CD8-positive, alpha-beta T cell (primary cell): ENCODE measurements at places on chromosomes 3 and 15. TPM values are rescaled to one million over a fixed set of nuclear protein-coding genes. Genes with fewer than 3 reads are reported as not detected.

DNA sequence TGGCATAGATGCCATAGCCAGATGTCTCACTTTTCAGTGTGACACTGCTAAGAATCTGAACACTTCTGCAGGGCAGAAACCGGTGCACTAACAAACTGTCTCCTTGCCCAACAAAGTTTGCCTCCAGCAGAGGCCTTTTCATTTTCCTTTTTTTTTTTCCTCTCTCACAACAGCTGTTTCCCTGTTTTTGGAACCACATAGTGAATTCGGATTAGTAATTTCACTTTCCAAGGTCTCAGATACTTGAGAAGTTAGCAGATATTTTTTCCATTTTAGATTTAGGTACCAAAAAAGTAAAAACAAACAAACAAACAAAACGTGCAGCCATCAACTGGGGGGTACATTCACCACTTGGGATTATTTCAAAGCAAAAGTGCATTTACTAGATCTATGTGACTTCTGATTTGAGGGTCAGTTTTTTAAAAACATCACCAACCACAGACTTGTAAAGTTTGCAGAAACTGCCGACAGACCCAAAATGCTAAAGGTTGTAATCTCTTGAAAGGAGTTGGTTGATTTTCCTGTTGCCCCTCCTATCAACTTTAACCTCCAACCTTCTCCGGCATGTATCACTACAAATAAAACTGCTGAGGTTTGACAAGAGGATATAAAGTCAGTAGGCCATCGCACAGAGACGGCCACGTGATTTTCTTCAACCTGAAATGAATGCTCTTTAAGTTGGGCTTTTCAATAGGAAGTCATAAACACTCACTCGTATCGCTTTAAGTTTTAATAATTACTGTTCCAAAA lies 169.1 kb downstream of the CDIN1 start:
- DNase-seq, result no peak

GRCh38 chr3:67386451-67386850 lies 268.0 kb downstream of the SUCLG2 start:
- DNase-seq, result peak; percentile 24

- no peak for DNase-seq
Measured at GRCh38 chr15:88178631-88179030, 77.9 kb downstream of the NTRK3 start.

DNA sequence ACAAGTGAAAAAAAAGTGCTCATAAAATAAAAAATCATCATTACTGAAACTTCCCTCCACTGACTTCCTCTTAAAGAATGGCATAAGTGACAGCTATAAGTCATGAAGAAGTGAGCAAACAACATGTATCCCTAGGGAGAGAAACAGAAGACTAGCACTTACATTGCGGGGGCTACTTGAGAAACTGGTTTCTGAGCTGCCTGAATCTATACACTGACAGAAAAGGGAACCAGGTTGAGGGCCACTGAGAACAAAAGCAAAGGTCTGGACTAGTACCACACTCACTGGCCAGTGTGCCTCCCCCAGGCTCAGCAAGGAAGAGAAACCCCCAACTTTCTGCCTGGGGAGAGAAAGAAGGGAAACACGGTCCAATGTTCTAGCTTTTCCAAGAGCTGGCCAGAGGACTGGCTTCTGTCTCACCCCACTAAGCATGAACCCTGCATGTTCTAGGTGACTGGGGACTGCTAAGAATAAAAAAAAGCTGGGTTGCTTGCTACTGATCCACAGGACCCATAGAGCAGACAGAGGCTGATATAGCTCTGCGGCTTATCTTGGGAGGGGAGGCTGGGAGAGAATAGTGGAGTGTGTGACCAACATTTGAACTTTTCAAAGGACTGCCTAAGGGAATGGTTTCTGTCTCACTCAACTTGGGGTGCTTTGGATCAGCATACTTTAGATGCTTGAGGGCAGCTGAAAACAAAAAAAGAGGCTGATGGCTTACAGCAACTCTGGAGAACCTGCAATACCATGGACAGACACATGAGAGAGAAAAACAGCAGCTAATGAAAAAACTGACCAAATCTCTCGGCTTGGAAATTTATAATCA lies 8.1 kb downstream of the RAD18 start:
- no peak for DNase-seq

- peak; percentile 7 for DNase-seq
Measured at GRCh38 chr3:149936812-149937230, 33.9 kb downstream of the PFN2 start.

DNA sequence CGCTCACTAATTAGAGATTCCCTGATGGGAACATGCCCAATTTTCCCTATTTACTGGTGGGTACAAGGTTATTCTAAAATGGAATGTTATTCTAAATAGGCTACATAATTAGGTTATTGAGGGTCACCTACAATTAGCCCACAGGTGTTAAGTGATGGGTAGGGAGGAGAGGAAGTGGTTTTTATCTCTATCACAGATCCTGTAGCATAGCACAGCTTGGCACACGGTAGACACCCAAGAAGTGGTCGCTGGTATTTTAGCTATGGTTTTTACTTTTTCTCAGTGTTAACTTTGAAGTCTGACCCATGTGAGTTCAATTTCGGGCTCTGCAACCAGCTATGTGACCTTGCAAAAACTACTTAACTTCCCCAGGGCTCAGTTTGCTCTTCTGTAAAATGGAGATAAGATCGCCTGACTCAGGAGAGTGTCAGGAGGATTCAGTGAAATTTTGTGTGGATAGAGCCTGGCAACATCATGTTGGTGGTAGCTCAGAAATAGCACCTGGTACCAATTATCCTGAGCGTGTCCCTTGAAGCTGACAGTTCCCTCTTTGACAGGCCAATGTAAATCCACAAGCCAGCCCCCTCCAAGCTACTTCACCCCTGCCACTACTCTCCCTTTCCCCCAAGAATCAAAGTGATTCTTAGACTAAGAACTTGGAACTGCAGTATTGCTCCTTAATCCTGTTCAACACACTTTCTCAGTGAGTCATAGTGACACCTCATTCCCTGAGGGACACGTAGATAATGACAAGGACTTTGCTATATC lies 8.7 kb upstream of the LMCD1 start:
- no peak for DNase-seq

GRCh38 chr3:100099621-100100020 lies 14.7 kb downstream of the FILIP1L start:
- no peak for DNase-seq

DNA sequence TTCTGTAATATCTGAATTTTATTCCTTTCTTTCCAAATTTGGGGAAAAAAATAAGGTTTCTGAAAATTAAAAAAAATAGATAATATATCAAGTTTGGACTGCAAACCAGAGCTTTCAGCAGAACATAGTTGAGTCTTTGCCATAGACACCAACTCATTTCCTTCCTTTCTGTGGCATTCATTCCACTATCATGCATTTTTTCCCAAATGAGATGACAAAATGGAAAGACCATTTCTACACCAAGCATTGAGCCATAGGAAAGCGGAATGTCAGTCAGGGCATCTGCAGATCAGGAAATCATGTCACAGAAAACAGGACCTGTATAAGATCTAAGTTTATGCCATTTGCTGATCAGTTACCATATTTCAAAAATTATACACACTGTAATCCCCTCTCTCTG lies 333.3 kb upstream of the THBS1 start:
- DNase-seq, result no peak

DNA sequence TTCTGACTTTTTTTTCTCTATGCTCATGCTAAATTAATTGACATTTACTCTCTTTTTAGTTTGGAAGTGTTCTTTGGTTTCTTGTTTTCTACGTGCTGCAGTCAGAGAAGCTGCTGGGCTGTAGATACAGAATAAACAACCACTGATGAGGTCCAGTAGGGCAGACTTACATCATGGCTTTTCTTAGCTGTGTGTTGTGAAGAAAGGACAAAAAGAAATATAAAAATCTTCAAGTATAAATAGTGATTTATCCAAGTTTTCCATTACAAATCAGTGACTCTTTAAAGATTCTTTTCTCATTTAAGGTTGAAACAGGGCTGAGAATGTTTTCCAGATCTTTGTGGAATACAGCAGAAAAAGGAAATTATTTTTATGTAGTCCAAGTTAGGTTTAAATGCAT lies 122.2 kb downstream of the CMSS1 start:
- no peak for DNase-seq

DNA sequence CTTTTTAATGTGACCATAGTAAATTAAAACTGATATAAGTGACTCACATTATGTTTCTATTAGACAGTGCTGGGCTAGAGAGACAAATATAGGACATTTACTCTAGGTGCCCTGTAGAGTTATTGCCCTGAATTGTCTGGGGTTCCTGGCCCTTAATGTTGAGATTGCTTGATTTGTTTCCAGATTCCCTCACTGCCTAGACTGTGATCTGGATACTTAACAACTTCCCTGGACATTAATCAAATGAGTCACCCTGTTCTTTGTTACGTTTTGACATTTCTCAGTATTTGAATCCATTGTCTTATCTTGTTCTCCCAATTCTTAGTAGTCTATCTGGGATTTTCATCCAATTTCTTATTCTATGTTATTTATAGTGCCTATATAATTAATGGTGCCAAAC lies 65.8 kb downstream of the DTWD1 start:
- DNase-seq, result no peak

DNA sequence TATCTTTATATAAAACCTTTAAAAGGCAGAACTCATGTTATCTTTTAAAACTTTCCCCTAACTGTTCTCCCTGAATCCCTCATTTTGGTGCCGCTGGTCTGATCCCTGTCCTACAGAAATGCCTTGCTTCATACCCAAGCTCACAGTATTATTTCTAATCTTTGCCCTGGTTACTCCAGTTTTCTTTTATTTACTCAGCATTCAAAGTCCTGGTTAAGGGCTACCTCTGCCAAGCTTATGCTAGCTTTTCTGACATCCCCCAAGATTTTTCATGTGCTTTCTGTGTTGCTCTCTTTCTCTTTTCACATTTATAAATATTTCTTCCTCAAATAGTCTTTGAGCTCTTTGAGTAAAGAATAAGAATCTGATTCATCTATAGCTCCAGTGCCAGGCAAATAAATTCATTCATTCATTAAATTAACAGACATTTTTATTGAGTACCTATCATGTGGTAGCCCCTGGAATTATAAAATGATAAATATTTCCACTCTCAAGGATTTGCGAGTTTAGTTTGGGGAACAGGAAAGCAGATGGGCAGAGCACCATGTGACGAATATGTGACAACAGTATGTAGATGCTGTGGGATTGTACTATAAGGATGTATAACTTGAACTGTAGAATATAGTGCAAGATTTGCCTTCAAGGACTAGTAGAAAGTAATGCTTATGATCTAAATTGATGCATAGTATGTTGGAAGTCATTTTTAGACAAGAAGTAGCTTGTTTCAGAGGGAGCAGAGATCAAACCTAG lies 247.5 kb downstream of the LPP start:
- no peak for DNase-seq

DNA sequence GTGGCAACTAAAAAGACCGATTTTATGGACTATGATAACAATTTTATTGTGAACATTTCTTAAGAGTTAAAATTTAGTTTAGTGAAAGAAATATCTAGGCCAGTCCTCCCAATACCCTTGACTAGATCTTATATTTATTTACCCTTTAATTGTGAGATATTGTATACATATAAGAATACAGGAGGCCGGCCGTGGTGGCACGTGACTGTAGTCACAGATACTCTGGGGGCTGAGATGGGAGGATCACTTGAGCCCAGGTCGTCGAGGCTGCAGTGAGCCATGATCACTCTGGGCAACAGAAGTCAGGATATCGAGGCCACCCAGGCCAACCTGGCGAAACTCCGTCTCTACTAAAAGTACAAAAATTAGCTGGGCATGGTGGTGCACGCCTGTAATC lies 756 bp upstream of the RMDN3 start:
- no peak for DNase-seq

The CDHR4 gene
- not detected for total RNA-seq

The ACTL6A gene
- total RNA-seq, result 18.2 TPM

The GOLGA6B gene
- total RNA-seq, result not detected

The TRPM1 gene
- not detected for total RNA-seq

The SGO1 gene
- 0.71 TPM for total RNA-seq

The UACA gene
- not detected for total RNA-seq

The CHRNA7 gene
- not detected for total RNA-seq

The GOLGA8O gene
- 1.8 TPM for total RNA-seq

The SERPINI1 gene
- 0.16 TPM for total RNA-seq

The SH2D7 gene
- total RNA-seq, result not detected
